ENCODE measurements at places on chromosomes 4 and X.

GRCh38 chr4:54016504-54016903 is 47.9 kb downstream of the CHIC2 start:
- no peak for DNase-seq

DNA sequence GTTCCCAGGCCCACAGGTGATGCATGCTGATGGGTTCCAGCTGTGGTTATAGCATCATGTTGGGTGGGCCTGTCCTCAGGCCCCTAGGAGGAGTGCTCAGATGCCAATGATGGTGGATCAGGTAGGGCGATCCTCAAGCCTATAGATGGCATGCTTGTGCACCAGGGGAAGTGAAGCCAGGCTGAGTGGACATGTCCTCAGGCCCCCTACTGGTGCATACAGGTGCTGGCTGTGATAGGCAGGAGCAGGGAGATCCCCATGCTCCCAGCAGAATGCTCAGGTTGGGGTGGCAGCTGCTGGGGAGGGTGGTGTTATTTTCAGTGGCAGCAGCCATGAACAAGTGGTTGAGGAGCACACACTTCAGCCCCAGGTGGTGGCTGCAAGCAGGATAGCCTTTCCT is 96.0 kb downstream of the SMARCA1 start:
- no peak for DNase-seq

- DNase-seq, result peak; percentile 82
Measured at GRCh38 chr4:4182835-4183568, 43.7 kb downstream of the OTOP1 start.

- no peak for DNase-seq
Measured at GRCh38 chr4:67751260-67751659, 2.9 kb downstream of the GNRHR start.

- DNase-seq, result no peak
Measured at GRCh38 chrX:21376636-21377035, 2.4 kb downstream of the CNKSR2 start.

DNA sequence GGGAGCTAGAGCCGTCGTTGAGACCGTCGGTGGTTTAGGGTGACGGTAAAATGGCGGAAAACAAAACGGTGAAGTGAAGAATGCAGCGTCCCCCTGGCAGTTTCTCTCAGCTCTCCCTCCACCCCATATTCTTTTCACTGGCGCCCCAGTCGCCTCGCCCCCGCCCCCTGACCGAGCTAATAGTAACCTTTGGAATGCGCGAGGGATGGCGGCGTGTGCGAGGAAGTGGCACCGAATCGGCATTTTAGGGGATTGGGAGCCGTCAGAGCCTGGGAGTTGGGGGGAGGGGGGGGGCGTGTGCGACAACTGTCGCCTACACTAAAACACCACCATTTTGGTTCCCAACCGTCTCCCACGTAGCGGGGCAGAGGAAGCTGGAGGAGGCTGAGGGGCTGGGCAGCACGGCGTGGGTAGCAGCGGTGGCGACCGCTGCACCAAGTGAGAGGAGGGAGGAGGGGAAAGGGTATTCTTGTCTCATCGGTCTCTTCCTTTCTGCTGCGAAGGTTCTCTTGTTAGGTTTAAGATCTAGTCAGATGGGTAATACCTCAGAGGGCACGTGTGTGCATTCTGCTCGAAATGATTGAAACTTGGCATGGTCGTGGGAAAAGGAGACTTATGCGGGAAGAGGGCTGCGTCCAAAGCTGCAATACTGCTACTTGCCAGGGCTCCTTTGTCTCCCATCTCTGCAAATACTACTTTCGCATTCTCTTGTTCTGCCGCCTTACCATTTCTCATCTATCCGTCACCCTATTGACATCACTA is 840 bp downstream of the ZNF711 start:
- no peak for DNase-seq

- DNase-seq, result no peak
Measured at GRCh38 chr4:6945052-6945409, 35.4 kb downstream of the TBC1D14 start.

DNA sequence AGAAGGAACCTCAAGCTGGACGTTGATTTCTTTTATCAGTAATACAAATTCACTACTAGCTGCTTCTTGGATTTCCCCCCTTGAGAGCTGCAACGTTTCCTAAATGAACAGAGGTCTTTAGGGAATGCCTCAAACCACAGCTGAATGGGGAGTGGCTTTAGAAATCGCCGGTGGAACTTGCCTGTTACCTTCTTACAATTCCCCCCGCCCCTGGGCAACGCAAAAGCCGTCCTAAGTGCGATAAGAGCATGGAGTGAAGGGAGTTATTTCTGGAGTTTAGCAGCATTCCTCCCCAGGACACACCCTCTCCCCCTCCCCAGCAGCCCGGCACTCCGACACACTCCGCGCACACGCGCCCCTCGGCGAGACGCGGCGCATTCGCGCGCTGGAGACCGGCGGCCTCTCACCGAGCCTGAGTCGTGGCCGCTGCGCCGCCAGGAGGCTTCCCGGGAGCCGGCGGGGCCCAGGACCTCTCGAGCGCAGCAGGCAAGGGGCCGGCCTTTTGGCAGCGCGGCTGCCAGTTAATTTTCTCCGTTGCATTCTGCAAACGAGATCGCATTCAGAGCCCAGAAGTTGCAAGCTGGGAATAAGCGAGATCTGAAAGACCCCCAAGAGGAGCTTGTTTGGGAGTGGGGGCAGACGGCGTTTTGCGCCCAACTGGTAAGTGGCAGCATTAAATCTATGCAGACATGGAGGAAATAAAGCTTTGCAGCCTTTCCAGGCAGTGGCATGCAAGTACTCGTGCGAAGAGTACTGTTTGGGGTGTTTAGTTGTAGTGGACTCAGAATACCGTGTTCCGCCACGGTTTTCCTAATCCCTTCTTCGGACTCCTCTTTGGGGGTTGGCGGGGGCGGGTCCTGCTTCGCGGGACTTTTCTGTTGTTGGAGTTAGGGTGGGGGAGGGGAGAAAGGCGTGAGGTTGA is 134.7 kb downstream of the PALLD start:
- peak; percentile 59 for DNase-seq

- DNase-seq, result no peak
Measured at GRCh38 chr4:79796948-79797347, 276.1 kb downstream of the ANTXR2 start.

DNA sequence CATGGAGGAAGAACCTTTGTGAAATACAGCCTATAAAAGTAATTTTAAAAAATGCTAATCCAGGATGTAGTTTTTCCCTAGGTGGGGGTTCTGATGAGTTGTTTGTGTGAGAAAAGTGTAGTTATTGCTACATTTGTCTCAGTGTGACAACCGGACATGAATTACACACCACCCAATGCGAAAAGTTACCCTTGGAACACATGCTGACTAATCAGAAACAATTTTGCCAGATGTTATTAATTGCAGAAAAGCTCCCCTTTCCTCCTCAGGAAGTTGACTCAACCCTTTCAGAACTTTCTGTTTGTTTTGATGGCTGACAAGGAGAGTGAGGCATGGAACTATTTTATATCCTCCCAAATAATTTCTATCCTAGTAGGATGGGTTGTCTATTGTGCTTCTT is 38.1 kb upstream of the EDA2R start:
- no peak for DNase-seq

- no peak for DNase-seq
Measured at GRCh38 chr4:2686379-2687265, 69.5 kb downstream of the TNIP2 start.

DNA sequence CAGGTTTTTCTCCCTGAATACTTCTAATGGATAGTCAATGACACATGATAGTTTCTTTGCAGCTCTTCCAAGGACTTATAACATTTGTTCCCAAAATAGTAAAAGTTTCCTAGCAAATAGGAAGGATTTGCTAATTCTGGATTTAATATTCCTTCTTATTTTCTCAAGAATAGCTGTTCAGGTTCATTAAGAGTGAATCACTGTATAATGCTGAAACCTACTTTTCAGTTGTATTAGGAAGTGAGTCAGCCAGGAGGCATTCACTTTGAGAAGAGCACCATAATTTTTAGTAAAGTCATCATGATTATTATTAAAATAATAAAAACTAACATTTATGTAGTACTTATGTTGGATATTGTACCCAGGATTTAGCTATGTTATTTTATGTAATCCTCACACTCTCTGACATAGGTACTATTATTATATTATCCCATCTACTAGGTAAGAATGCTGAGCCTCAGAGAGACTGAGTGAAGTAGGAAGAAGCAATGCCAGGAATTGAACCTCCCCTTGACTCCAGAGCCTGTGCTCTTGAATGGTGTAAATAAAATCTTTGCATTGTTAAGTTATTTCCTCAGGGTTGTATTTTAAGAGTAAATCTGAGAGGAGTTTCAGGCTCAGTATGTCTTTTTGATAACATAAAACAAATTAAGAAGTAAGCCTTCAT is 114.8 kb downstream of the REELD1 start:
- no peak for DNase-seq

DNA sequence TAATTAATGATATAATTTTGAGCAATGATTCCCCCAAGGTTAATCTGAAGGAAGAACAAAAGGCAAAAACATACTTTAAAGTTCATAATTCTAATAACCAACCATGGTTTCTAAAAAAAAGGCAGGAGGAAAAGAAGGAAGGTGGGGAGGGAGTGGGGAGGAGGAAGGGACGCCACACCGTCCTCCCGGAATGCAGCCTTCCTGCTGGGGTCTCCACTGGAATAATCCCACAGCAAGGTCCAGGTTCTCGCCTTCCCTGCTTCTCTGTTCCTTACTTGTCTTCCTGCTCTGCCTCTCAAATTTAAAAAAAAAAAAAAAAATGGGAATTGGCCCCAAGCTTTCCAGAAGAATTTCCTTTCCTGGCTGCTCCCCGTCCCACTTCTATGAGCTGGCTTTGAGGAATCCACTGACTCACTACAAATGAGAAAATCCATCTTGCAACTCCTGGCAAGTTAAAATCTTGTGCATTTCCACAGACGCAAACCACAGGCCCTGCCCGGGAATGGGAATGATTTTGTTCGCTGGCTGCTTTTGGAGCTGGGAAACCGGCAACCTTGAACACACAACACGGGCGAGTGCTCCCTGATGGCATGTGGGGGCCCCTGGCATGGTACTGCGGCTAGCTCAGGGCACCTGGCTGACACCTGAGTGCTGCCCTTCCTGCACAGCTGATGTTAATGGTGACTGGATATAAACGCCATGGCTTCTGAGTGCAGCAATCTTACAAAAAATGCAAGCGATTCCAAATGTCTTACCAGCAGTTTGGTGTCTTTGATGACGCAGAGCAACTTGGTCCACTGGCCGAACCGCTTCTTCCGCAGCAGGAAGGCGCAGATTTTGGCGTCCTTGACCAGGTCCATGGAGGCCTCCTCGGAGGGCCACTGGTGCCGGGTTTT is 97.0 kb downstream of the AFAP1 start:
- DNase-seq, result no peak
